ENCODE measurements at places on chromosomes 7 and 10. TPM values are rescaled to one million over a fixed set of nuclear protein-coding genes. Genes with fewer than 3 reads are reported as not detected.

DNA sequence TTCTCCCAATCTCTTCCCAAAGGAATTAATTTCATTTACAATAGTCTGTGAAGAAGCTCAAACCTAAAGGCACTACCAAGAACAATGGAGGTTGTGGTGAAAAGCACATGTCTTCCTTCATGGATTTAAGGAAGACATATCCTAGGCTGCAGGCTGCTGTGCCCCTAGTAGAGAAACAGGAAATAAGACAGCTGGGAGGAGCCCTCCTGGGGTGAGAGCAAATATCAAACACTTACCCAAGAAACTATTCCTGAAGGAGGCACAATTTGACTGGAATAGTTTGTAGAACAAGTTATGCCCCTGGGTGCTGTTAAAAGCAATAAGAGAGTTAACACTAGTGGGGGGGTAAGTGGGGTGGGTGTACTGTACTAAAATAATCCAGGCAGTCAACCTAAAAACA, 30.1 kb downstream of the PDZD8 start:
- DNase-seq: no peak

The TCF7L2 gene
- 36.8 TPM for total RNA-seq

- no peak for DNase-seq
These were observed 28.9 kb downstream of the CFTR start for GRCh38 chr7:117508676-117509075.

DNA sequence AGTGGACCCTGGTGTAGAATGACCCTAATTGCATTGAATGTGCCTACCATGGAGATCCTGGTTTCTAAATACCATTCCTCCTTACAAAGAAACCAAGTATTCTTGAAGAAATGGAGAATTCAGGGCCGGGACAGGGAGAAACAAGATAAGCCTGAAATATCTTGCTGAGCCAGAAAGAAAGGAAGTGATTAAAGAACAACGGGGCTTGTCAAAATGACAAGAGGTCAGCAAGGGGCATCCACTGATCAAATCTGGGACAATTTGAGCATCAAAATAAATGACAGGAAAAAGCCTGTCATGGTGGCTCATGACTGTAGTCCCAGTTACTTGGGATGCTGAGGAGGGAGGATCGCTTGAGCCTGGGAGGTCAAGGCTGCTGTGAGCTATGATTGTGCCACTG, 8.1 kb downstream of the ABHD11 start:
- no peak for DNase-seq

GRCh38 chr10:33880291-33880690, 545.8 kb upstream of the NRP1 start:
- DNase-seq: no peak

GRCh38 chr7:105224884-105225651, 163.7 kb downstream of the SRPK2 start:
- DNase-seq: no peak

The FEZF1 gene
- not detected for total RNA-seq

The IDE gene
- total RNA-seq: 50.8 TPM

The GNG11 gene
- total RNA-seq: 19.0 TPM

The AFAP1L2 gene
- total RNA-seq: 24.9 TPM

The PANK1 gene
- total RNA-seq: 17.3 TPM

The EGR2 gene
- 14.9 TPM for total RNA-seq

DNA sequence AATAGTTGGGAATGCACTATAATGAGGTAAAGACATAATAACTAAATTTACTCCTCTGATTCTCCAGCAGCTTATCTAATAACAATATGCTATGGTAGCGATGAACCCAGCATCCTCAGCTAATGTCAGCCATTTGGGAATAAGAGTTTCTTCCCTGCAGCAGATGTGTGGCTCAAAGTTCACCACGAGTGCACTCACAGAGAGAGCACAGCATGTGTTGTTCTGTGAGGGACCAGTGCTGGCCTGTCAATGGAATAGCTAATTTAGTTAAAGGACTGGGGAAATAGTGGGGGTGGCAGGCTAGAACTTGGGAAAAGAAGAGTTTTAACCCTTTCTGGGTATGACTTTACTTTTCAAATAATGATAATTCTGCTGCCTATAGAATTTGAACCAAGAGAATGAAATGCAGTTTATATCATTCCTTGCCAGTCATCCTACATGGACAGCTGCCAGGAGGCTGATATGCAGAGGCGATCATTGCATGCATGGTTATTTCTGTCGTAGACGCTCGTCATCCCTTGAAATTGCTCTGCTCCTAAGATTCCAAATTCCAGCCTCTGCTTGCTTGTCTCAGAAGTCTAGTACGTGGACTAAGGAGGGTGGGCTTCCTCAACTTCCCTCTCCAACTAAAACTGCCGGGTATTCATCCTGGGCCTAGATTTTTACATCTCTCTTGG, 355.6 kb downstream of the RNLS start:
- peak; percentile 82 for DNase-seq

GRCh38 chr10:3785251-3785850, 342 bp upstream of the KLF6 start:
- DNase-seq: peak; percentile 99

The ZNF804B gene
- not detected for total RNA-seq

The PGAM2 gene
- total RNA-seq: 45.8 TPM

The IKZF5 gene
- 11.8 TPM for total RNA-seq

The VPS50 gene
- total RNA-seq: 38.3 TPM

Measured in skin of body (tissue), 3 donors.